ENCODE measurements at places on chromosomes 11 and 22. TPM values are rescaled to one million over a fixed set of nuclear protein-coding genes. Genes with fewer than 3 reads are reported as not detected.

Gene MUC6
- not detected for total RNA-seq

- DNase-seq = no peak
These were observed 21.4 kb upstream of the PISD start for GRCh38 chr22:31683181-31684105.

GRCh38 chr11:16909359-16910035 lies 104.7 kb downstream of the PLEKHA7 start:
- DNase-seq = no peak

DNA sequence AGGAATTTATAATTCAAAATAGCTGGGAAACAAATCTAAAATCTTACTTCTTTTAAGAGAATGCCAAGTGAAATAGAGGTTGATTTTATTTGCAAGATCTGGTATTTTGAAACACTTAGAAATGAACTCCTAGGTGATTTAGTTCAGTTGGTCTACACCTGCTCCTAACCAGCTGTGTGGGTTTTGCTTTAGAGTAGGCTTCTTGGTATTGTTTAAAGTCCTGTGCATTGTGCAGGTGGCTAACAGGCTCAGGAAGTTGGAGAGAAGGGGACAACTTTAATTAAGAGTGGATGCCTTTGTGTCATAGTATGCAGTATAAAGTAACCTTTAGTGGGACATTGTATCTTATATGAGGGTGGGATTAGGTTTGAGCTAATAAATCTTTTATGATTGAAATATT lies 4.1 kb upstream of the RAG2 start:
- DNase-seq = no peak

Gene DLG2
- total RNA-seq = 353 TPM

Gene SERPIND1
- 2.7 TPM for total RNA-seq

Gene FAM181B
- 9.7 TPM for total RNA-seq

Gene BAIAP2L2
- not detected for total RNA-seq

DNA sequence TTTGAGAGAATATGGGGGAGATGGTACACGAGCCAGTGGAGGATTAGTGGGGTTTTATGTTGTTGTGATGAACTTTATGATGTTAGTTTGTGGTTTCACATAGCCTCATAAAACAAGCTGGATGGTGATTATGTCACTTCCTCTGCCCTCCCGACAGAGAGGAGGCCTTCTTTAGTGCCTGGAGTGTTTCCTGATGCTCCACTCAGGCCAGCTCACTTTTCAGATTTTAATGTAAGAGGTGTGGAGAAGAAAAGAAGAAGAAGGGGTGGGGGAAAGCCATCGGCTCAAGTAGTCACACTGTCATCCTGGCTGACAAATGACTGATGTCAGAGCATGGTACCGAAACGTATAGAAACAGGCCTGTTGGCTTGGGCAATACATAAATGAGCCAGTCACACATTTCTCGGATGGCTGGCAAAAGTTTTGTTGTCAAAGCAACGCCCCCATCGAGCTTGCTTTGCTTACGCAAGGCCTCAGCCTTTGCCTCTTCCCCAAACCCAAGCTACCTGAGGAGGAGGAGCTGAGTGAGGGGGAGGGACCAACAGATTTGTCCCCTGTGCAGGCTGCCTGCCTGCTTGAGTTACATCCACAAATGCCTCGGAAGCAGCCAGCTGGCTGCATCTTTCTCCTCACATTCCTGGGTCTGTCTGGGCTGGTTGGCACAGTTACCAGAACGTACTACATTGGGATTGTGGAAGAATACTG lies at the start of gene HEPHL1:
Gene HEPHL1 (plus strand): TSS at position 578 of the 705 bp plus-strand sequence. CDS start 15 bp downstream, at position 593.
- no peak for DNase-seq

DNA sequence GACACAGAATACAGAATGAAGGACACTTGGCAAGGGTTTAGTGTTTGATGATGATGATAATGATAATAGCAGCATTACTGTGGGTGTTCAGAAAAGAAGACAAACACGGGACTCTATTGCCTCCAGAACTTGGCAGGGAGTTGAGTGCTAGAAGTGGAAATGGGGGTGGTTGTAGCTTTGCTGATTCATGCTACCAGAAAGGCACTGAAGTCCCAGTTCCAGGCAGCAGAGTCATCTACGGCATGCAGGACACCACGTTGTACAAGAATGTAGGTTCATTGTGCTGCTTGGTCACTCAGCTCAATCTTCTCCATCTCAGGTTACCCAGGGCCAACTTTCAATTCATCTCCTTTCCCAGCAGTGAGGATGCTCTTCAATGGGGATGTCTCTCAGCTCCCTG lies 115.7 kb downstream of the NTM start:
- peak; percentile 74 for DNase-seq

- no peak for DNase-seq
These were observed 330.3 kb upstream of the PITPNB start for GRCh38 chr22:28249402-28249801.

- DNase-seq = no peak
These were observed 242.0 kb downstream of the SBF2 start for GRCh38 chr11:10051868-10052586.

Gene CASP5
- 0.47 TPM for total RNA-seq

Gene PVALB
- 0.62 TPM for total RNA-seq

- no peak for DNase-seq
These were observed 1514.8 kb upstream of the TENM4 start for GRCh38 chr11:80955588-80955987.

- no peak for DNase-seq
These were observed 40.5 kb upstream of the PITPNB start for GRCh38 chr22:27959335-27960090.

GRCh38 chr11:16783321-16783801 lies 44.9 kb downstream of the C11orf58 start:
- no peak for DNase-seq

Gene MMP8
- total RNA-seq = 0.16 TPM

Gene OR52I2
- total RNA-seq = not detected

Data from occipital lobe (tissue), 3 donors.